Mesenteric fat pad (tissue), 1 donor: ENCODE measurements at places on chromosomes 6 and 20. TPM values are rescaled to one million over a fixed set of nuclear protein-coding genes. Genes with fewer than 3 reads are reported as not detected.

The TNFRSF6B gene
- 4.7 TPM for total RNA-seq

The DOK5 gene
- total RNA-seq, result 4.6 TPM

The C6orf47 gene
- total RNA-seq, result 21.6 TPM

The PPP1R3G gene
- 1.3 TPM for total RNA-seq

The RAET1G gene
- total RNA-seq, result 0.51 TPM

The PACRG gene
- not detected for total RNA-seq

The CUL7 gene
- 13.7 TPM for total RNA-seq

The NKAIN2 gene
- 0.42 TPM for total RNA-seq

The UBE2C gene
- total RNA-seq, result not detected

The WFDC2 gene
- total RNA-seq, result not detected

The CDH22 gene
- 0.35 TPM for total RNA-seq

The ADGRF1 gene
- not detected for total RNA-seq

DNA sequence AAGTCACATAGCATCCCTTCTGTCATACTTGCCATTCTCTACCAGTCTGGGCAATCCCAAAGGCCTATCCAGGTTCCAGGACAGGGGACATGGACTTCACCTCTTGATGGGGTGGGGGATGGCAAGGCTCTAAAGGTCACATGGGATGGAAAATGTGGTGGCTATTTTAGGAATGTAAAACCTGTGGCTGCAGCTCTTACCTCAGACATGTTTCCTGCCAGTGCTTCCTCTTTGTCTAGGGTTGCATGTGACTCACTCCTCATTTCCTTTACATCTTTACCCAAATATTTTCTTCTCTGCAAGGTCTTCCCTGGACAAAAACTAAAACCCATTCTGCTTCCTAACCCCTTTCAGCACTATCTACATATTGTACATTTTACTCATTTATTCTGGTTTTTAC, 135.7 kb downstream of the BTBD3 start:
- DNase-seq, result no peak

- no peak for DNase-seq
Observed at GRCh38 chr20:45368221-45368980, 5.4 kb downstream of the SYS1 start.

- DNase-seq, result no peak
Observed at GRCh38 chr6:15804164-15805154, 141.6 kb upstream of the DTNBP1 start.

GRCh38 chr6:127302728-127303660, 36.3 kb downstream of the RNF146 start:
- no peak for DNase-seq

GRCh38 chr20:19008497-19008896, 194.9 kb downstream of the SCP2D1 start:
- no peak for DNase-seq

- no peak for DNase-seq
Observed at GRCh38 chr6:30743099-30744053, 889 bp upstream of the FLOT1 start.

DNA sequence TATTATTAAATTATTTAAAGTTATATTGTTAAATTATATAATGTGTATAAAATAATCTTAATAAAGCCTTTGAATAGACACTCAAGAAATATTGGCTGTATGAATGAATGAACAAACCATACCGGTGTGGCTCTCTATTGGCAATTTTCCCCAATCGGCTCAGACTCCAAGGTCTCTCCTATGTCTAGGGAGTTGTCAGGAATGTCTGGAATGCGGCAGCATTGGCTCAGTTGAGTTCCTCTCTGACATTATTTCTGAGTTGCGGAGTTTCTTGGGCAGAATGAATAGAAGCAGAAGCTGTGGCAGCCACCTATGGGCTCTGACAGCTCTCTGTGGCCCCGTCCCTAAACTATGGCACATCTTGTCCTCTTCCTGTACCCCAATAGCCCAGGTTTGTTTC, 111.0 kb downstream of the SOBP start:
- DNase-seq, result no peak

DNA sequence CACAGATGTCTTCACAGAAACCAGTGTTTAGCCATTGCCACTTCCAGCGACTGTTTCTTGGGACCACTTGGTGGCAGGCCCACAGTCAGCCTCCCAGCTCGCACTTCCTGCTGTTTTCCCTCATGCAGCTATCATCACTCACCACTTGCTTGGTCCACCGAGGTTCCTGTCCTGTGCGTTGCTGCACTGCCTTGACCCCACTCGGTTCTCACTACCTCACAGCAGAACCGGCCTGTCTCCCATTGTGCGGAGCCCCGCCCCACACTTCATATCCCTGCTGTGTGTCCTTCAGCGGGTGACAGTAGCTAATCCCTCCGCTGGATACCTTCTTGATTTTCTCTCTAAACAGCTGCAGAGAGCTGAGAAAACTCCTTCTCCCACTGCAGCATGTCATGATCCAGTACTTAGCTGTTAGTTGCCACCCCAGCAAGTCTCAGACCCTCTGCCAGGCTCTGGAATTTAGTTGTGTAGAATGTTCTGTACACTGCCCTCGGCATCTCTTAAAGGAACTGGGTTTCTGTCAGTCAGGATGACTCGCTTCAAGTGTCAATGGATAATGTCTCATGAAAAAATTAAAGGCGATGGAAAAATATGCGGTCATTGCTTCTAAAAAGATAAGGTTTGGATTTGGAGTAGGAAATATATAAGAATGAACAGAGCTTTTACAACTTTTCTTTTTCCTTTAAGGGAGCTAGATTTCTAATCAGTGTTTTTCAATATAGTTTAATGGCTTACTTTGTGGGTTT, 208.0 kb downstream of the FARS2 start:
- DNase-seq, result no peak

DNA sequence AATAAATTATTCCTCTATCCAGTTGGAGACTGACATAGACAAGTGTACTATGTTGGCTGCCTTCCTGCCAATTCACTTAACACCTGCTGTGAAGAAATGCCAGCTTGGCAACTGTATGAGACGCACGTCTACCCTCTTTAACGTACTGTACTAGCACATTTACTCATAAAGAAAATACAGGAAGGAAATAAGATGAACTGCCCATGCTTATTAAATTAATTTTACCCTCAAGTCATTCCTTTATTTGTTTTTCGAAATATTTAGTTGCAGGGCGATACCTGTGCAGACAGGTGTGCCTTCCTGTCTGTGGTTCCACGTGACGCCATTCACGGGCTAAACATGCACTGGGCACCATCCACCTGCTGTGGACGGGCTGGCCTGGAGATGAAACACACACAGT, 52.0 kb downstream of the PSMG4 start:
- peak; percentile 49 for DNase-seq

DNA sequence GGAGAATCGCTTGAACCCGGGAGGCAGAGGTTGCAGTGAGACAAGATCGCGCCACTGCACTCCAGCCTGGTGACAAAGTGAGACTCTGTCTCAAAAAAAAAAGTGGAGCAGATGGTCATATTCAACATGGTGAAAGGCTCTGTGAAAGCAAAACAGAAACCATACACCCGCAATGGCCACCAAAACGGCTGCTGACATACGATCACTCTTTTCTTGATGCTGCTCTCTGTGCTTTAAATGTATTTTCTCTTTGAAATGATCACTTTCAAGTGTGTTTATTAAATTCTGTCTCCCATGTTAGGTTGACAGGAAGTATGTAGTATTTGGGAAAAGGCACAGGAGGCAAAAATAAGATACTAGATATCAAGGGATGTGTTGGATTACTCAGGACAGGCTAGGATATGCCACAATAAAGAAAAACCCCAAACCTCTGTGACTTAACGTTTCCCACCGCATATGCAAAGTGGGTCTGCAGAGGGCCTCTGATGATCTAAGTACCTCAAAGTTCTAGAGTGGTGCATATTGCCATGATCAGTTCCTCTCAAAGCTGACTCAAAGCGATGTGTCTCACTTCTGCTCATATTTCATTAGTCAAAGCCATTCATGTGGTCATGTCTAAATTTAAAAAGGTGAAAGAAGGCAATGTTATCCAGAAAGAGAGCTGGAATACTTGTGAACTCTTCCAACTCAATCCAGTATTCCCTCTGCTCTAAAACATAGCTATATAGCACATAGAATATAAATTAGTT, 155.1 kb upstream of the SOX4 start:
- DNase-seq, result no peak

DNA sequence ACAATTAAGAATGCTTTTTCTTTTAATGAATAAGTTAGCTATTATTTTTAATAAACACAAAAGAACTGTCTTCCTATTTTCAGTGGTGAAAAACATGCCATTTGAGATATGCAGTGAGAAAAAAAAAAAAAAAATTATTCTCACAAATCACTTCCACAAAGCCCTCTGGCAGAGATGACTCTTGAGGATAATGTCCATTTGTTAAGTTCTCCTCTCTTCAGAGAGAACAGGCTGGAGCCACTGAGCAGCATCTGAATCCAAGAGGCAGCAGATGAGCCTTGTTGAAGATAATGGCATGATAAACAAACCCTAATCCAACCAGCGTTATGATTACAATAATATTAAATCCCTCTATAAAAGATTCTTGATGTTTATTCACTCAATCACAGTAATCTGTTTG, 105.0 kb downstream of the PTPRK start:
- DNase-seq, result no peak

DNA sequence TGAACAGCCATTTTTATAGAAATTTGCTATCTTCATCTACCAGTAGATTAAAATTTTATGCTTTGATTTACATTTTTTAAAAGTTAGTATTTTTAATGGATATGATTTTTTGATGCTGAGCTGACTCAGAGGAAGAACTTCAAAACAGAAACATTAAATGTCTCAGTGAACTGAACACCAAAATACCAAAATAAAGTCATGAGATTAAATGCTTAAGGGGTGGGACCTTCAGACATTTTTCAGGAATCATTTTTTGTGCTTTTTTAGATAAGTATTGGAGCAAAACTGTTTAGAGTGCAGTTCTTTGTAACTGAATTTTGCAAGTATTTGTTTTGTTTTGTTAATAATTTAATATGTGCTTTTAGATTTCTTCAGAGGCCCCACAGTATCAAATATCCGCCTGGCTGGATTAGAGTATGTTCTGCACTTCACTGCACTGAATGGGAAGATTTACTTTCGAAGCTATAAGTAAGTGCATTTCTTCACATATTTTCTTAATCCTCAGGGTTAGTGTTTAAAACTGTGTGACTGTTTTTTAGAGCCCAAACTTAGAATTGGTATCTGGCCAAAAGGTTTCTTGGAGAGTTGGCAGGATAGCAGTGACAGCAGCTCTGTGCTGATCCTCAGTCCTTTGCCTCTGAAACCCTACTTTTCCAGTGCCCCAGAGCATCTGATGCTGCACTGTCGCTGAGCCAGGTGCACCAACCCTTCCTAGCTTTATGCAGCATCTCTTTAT, 33.7 kb downstream of the RPF2 start:
- no peak for DNase-seq

- DNase-seq, result no peak
Observed at GRCh38 chr6:44234101-44235025, 11.0 kb downstream of the SLC29A1 start.

DNA sequence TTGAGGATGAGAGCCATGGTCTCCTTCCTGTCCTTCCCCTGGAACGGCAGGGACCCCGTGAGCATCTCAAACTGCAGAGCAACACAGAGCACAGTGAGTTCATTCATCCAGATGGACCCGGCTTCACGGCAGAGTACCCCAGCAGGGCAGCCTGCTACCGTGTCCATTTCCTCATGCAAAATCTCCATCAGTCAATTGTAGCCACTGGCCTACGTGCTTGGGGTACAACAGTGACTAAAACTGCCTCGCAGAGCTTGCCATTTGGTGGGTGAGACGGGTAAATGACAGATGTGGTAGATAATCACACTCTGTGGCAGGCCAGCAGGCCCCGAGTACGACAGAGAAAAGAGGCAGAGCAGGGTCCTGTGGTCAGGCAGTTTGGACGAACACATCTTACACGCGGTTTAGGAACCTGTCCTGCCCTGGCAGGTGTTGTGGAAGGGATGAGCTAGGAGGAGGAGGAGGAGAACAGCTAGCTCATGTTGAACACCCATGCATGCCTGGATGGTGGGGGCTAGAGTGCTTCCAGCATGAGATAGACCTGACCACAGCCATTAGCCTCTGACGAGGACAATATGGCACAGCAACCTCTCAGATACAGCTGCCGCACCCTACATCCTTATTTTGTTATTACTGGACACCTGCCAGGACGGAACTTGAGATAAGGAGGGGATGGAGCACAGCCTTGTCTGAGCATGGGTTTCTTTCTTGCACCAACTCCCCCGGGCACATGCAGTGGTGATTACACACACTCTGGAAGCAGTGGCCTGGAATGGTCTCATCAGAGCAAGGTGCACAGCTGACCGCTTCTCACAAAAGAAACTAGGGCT, 95.6 kb downstream of the RAMACL start:
- no peak for DNase-seq

- peak; percentile 94 for DNase-seq
Observed at GRCh38 chr6:16238963-16239797, 793 bp downstream of the GMPR start.

- DNase-seq, result no peak
Observed at GRCh38 chr6:12957321-12958051, 240.9 kb downstream of the PHACTR1 start.

- DNase-seq, result no peak
Observed at GRCh38 chr20:3068986-3069900, 2.2 kb upstream of the OXT start.

- DNase-seq, result no peak
Observed at GRCh38 chr6:7673063-7673536, 52.8 kb upstream of the BMP6 start.

DNA sequence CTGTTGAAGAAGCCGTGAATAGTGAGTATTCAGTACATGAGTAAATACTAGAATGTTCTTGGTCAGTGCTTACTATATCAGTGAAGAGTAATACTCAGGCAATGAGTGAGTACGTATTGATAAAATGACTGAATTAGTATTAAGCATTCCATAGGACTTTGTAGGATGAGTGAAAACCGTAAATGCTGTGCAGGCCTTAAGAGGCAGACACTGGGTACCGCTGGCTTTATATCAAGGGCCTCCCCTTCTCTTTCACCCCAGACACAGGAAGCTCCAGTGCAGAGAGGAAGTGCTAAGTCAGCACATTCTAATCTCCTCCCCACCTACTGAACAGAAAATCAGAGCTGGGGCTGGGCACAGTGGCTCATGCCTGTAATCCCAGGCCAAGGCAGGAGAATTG, 24.2 kb downstream of the POFUT1 start:
- no peak for DNase-seq

DNA sequence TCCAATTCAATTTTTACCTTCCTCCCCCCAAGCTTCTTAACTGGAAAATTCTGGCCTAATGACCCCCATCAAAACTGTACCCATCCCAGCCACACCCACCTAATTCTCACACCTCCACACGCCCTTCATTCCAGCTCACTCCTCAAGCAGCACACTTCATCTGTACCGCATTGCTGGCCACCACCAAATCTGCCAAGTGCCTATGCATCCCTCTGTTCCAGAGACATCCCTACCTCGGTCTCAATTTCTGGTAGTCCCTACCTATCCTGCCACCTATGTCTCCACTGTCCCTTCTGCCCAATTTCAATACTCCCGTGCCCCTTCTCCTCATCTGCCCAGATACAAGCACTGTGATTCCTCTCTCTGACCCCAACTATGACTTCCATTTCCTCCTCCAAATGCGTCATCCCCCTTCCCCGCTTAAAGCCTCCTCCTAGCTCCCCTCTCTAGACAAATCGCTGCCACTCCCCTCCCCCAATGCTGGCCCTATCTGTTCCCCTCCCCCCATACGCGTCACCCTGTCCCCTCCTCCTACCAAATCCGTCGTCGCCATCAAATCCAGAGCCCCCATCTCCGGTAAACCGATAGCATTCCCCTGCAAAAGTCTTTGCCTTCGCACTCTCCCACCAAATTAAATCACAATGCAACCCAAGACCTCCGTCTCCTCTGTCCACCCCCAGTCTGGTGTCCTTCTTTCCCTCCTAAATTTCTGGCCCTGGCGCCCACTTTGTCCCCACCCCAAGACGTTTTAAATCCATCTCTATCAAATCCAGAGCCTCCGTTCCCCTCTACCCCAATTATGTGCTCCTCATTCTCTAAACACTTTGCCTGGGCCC, 1.2 kb downstream of the MTCH1 start:
- no peak for DNase-seq
